ENCODE measurements at places on chromosomes 5 and 9. TPM values are rescaled to one million over a fixed set of nuclear protein-coding genes. Genes with fewer than 3 reads are reported as not detected.
A peak's percentile ranks its signal among the peaks of the same experiment; 100 is the strongest.

The B4GALT1 gene
- total RNA-seq: 16.9 TPM

The OTULINL gene
- 8.6 TPM for total RNA-seq

The C8G gene
- 0.71 TPM for total RNA-seq

The COL23A1 gene
- not detected for total RNA-seq

The CDH18 gene
- total RNA-seq: not detected

The LCN9 gene
- total RNA-seq: not detected

The FGFR4 gene
- 145 TPM for total RNA-seq

The FCN1 gene
- not detected for total RNA-seq

GRCh38 chr9:35835766-35836165 is 6.7 kb downstream of the TMEM8B start:
- no peak for DNase-seq

GRCh38 chr9:78273761-78274160 is 23.2 kb upstream of the PSAT1 start:
- no peak for DNase-seq

DNA sequence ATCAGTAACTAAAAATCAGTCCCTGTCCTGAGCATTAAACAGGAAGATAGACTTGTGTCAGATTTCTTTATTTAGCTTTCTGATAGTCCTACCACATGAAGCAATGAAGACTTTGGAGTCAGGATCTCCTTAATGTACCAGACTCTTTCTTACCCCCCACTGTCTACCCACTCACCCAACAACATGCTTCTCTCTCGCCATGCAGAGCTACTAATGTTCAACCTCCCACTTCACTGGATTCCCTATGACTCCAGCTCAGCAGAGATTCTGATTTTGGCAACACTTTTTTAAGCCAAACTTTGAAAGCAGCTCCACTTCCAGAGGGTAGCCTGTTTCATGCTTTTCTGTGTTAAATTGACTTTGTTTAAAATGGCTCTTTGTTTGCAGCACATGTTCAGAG is 50.8 kb downstream of the GPR21 start:
- no peak for DNase-seq

DNA sequence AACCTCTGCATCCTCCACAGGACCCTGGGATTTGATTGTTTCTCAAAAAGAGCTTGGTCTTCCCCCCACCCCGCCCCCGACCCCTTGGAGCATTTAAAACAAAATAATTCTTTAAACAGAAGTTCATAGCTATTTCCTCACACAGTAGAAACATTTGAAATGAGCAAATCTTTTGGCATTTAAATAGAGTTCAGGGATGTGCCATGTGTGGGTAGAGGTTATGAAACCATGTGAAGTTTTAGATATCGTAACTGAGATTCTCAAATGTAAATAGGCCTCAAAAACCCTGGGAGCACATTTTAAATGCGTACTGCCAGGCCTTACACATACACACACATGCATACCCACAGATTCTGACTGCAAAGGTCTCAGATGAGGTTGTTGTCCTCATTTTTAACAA is 66.5 kb downstream of the EPB41L4B start:
- no peak for DNase-seq

GRCh38 chr5:113518884-113519283 is 5.4 kb downstream of the YTHDC2 start:
- no peak for DNase-seq

GRCh38 chr9:87725900-87726709 is at the start of gene CTSL:
Gene CTSL, plus strand, starts transcription at chr9:87726119. Its CDS starts 1,485 bp downstream, at chr9:87727604.
- peak; percentile 62 for DNase-seq

DNA sequence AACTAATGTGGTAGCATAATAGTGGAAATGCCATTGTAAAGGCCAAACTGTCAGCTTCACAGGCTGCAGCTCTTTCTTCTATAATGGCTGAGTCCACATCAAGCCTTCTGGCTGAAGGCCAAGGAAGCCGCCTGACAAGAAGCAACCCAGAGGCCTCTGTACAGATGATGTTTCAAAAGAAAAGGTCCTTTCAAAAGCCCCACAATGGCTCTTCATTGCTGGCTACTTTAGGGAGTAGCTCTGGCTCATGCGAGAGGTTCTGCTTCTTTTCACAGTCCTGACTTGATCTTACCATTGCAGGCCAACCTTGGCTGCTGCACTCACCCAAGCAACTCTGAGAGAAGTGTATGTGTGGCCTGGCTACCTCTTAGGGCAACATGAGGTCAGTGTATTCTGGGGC is 54.5 kb upstream of the EQTN start:
- no peak for DNase-seq

DNA sequence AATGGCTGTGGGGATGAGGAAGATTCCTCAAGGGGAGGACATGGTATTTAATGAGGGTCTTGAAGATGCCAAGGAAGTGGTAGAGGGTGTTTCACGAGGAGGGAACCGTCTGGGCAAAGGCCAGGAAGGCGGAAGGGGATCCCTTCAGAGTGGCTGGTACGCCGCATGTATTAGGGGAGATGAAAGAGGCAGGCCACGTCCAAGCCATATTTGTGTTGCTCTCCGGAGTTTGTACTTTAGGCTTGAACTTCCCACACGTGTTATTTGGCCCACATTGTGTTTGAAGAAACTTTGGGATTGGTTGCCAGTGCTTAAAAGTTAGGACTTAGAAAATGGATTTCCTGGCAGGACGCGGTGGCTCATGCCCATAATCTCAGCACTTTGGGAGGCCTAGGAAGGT is 1.2 kb downstream of the FXN start:
- no peak for DNase-seq

- DNase-seq: no peak
Measured at GRCh38 chr5:90657788-90658187, 99.2 kb downstream of the ADGRV1 start.

- no peak for DNase-seq
Measured at GRCh38 chr9:114459464-114459863, 45.8 kb downstream of the WHRN start.

GRCh38 chr9:26561928-26562327 is 330.7 kb downstream of the CAAP1 start:
- DNase-seq: no peak

DNA sequence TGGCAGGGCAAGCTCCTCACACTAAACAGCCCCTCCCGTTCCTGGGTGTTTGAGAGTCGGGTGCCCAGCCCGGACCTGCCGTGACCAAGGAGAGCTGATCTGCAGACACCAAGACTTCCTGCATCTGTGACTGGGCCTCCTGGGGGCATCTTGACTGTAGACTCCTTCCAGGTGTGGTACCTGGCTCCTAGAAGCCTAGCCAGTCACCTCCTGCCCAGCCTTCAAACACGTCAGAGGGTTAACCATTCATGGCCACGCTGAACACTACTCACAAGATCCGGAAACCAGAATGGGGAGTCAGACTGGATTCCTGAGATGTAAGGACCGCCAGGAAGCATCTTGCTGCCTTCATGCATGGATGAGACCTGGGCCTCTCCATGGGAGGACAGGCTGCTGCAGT is 3.7 kb upstream of the LCN2 start:
- DNase-seq: peak; percentile 81

- no peak for DNase-seq
Measured at GRCh38 chr5:124180299-124180874, 566.1 kb downstream of the ZNF608 start.

DNA sequence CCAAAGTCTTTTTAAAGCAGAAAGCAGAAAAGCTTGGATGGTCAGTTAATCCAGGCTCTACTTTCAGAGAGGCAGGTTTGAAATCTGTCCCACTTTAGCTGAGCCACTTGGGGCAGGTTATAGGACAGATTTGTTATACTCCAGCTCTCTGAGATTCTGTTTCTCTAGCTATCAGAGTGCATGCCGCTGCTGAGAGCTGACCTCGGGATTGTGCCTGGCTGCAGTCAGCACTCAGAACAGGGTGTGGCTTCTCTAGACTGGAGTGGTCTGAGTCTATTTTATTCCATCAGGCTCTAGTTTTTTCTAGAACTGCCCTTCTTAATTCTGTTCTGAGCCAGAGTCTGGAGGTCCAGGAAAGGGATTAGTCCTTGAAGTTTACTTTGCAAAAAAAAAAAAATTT is 67.7 kb downstream of the NDFIP1 start:
- DNase-seq: no peak

DNA sequence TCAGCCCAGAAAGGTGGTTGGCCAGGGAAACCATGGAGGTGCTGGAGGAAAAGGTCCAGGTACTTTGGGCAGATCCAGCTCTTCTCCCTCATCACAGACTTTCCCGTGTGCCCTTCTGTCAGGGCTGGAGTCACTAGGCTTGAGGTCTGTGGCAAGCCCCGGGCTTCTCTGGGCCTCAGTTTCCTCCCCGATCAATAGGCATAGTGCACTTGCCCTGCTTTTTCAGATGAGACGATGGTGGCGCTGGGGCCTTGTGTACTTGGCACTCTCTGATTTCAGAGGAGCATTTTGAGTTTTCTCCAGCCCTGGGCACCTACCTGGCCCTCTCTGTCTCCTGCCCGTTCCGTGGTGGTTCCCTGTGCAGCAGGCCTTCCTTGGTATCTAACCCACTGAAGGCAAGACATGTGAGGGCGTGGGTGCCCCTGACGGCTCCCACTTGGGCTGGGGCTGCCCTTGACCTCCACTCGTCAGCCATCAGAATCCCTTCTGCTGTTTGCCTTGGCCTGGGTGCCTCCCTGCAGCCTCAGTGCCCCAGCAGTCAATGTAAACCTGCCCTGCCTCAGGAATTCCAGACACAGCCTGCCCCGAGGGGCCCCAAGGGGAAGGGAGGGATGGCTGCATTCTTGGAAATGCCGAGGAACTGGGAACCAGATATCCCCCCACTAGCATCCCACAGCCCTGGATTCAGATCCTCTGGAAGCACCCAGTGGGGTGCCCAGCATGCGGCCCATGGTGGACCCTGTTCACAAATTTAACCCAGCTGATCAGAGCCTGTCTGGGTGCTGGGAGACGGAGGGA is 66.3 kb upstream of the COL5A1 start:
- DNase-seq: no peak

DNA sequence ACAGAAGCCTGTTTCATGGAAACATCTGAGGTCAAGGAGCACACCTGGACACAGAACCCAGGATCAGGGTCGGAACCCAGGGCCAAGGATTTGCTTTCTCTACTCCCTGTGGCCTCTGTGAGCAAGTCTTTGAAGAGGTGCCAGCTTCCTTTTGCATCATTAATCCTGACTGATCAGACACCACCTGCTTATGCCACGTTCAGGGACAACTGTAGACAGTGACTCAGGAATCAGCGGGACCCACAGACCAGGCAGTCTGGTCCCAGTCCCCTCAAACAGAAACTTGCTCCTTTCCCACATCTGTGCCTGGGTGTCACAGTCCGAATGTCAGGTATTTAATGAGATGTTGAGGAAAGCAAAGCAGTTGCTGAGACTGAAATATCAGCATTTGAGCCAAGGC is 154.8 kb downstream of the SGCD start:
- DNase-seq: no peak

- DNase-seq: no peak
Measured at GRCh38 chr9:111949919-111950318, 53.3 kb downstream of the UGCG start.

GRCh38 chr5:10633271-10634049 is 69.6 kb downstream of the ANKRD33B start:
- DNase-seq: no peak

GRCh38 chr5:13814301-13814700 is 130.2 kb downstream of the DNAH5 start:
- peak; percentile 35 for DNase-seq

GRCh38 chr5:138945421-138946240 is 70.5 kb upstream of the LRRTM2 start:
- no peak for DNase-seq

GRCh38 chr9:4740638-4741364 is at the start of gene AK3:
Gene AK3, minus strand, starts transcription at chr9:4741202. Its CDS starts 115 bp downstream, at chr9:4741087.
- DNase-seq: peak; percentile 80

DNA sequence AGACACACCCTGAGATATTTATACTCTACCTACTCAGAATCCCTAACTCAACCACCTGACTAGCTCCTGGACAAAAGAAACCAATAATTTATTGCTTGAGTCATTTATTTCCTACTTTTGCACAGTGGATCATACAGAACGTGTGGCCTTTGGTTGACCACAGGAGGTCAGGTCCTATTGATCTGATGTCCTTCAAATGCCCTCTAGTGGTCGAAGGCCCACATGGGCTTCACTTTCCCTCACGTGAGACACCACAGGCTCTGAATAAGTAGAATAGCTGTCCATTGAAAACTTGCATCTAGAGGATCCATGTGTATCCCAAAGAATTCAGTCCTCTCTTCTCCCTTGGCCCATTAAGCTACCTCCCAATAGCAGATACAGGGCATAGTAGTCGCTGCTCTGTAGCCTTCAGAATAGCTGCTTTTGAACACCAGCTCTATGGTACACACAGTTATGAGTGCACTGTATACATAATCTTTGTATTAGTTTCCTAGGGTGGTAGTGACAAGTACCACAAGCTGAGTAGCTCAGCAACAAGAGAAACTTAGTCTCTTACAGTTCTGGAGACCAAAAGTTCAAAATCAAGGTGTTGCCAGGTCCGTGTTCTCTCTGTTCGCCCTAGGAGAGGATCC is 177.6 kb upstream of the SMARCA2 start:
- peak; percentile 18 for DNase-seq

- no peak for DNase-seq
Measured at GRCh38 chr5:53792338-53792737, 231.9 kb downstream of the NDUFS4 start.

DNA sequence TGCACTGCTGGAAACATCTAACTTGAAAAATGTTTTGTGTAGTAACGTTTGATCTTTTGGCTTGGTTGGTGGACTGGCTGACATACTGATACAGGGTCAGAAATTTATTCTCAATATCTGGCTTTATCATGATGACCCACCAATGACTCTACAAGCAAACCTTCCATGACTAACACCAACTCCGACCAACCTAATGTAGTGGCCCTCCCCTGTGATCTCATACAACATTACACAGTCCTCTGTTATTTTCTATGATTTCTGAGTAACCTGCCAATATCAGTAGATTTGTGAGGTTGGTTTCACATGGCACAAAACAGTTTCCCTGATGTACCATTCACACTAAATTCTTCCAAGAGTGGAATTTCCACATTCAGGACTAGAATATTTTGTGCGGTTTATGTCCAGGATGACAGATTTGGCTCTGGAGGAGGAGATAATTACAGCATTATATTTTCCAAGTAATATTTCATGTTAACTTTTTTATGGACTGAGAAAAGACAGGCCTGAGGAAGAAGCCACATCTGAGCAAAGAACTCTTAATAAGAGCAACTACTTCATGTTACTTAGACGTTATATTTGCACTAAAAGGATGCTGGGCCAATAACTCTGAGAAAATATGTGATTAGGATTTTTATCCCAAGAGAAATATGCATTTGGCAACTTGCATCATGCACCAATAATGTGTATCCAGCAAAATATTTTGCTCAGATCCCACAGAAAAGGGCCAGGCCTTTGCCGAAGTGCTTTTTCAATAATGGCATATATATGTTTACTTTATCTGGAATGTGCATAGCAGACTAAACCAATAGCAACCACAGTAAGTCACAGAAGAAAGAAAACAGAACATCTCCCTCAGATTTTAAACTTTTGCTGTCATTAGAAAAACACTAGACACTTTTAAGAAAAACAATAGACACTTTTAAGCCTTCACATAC is 273.4 kb downstream of the KCNN2 start:
- DNase-seq: no peak

DNA sequence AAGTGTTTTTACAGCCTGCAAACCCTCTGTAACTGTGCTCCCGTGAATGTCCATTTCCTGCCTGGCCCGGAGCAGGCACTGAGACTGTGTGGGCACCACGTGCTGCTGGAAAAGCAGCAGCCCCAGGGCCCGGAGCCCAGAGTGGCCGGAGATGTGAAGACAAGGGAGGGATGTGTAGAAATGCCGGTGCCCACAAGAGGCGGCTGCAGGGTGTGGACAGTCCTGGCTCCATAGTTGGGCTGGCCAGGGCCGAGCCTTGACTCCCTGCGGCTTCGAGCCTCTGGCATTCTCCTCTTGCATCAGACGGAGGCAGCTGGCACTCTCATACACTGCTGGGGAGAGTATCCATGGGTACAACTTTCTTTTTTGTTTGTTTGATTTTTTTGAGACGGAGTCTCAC is 13.2 kb upstream of the GFPT2 start:
- no peak for DNase-seq

GRCh38 chr5:115402822-115403577 is 106.5 kb upstream of the CCDC112 start:
- DNase-seq: no peak
